ENCODE measurements at places on chromosomes 16 and 17. TPM values are rescaled to one million over a fixed set of nuclear protein-coding genes. Genes with fewer than 3 reads are reported as not detected.

DNA sequence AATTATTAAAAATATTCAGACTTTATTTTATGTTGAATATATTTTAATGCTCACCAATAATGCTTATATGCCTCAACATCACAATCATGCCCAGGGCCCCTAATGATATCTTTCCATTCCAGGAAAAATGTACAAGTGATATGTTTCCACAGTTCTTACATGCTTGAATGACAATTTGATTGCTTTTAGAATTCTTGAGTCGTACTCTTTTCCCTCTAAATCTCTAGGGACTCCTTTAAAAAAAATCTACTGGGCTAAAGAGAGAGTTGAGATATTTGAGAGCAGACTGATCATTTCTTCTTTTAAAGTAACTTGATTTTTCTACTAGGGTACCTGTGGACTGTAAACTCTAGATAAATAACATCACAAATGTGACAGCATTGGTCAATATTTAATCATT is 18.2 kb upstream of the HLF start:
- no peak for DNase-seq

The WNT9B gene
- total RNA-seq: not detected

The ALOX12B gene
- total RNA-seq: not detected

DNA sequence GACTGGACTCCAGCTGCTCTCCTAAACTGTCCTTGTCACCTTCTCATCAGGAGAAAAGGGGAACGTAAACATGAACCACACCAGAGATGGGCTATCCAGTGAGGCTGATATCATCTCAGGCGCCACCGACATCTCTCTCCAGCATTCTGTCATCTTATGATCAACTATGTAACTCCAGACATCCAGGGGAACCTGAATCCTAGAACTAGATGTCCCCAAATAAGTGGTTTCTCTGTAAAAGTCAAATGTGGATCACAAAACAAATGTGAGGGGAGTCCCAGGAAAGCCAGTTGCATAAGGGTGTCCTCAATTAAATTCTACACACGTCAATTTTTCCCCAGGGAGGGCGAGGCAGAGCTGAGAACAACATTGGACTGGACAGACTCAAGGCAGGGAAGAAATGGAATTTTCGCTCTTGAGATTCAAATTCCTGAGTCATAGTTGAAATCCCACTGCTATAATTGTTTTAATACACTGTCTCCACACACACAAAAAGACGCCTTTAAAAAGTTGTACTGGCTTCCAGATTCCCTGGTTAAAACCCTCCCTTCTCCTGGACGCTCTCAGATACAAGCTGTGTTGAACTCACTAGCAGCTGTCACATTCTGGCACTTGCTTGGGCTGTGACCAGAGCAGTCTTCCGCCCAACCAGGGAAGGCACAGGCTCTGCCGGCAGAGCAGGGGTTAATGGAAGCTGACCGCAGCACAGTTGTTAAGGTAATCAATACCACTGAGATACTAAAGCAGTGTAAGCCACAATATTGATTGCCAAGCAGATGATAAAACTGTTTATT is 62.6 kb downstream of the ZFHX3 start:
- no peak for DNase-seq

DNA sequence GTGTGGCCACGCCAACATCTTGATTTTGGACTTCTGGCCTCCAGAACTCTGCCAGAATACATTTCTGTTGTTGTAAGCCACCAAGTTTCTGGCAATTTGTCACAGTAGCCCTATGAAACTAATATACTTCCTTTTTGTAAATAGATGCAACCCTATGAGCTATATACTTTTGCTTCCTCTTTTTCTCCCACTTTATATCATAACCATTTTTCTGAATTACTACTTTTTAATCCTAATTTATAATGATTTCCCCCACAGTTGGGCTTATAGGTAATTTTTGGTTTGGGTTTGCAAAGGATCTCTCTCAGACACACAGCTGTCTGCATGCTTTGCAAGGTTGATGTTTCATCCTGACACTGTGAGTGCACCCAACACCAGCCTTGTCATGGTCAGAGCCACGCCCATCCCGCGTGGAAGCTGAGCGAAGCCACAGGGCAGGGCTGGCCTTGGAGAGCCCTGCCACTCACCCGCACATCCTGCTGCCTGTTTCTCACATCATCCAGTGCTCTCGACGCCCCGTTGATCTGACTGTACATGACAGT is 5.8 kb downstream of the TRIM25 start:
- DNase-seq: no peak

The TNFRSF17 gene
- not detected for total RNA-seq

GRCh38 chr17:50206604-50207293 is 5.3 kb upstream of the COL1A1 start:
- DNase-seq: no peak

GRCh38 chr16:27792486-27793248 is 242.7 kb downstream of the KATNIP start:
- no peak for DNase-seq

DNA sequence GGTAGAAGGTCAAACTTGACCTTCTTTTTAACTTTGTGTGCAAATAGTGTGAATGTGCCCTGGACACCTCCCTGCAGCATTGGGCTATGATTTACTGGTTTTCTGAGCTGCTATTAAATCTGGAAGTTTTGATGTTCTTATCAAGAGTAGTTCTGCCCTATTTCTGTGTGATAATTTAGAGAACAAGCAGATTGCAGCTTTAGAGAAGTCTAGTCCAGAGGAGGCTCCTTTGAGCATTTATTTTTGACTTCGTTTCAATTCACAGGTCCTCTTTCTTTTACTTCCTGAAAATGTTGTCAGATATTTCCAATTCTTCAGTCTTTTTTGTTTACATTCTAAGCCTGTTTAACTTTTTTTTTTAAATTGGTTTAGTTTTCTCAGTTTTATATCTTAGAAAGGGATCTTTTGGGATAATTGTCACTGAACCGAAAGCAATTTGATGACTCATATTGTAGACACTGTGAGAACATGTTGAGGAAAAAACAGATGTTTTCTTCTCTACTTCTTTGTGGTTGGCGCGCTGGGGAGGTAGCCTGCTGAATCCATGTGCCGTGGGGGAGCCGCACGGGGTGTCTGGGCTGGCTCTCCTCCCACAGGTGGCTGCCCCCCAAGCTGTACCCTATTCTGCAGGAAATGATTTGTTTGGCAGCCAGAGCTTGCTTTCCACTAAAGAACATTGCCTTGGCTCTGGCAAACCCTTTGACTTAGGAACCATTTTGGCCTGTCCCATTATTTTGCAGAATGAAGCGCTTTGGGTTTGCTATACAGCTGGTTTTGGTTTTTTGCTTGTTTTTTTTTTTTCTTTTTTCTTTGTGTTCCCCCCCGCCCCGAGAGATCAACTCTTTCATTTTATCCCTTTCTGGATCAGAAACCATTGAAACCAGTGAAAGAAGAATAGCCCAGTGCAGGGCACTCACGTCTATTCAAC is 53.4 kb downstream of the MFSD11 start:
- no peak for DNase-seq

The C16orf86 gene
- 0.85 TPM for total RNA-seq

- DNase-seq: no peak
Observed at GRCh38 chr17:68195667-68196393, 52.0 kb upstream of the AMZ2 start.

GRCh38 chr17:57530508-57530907 is 214.6 kb downstream of the CCDC182 start:
- no peak for DNase-seq

DNA sequence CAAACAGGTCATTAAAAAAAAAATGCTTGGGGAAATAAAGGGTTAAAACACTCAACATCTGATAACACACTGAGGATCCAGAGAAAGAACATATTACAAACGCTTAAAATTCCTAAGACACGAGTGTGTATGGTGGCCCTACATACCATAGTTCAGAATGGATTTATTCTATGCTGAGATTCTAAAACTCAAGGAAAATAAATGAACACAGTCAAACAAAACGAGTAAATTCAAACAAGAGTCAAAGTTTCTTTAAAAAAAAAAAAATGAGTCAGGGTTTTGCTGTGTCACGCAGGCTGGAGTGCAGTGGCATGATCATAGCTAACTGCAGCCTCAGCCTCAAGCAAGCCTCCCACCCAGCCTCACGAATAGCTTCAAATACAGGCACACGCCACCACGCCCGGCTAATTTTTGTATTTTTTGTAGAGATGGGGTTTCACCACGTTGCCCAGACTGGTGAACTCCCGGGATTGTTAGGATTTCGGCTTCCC is 17.4 kb downstream of the CRK start:
- no peak for DNase-seq

The TEKT3 gene
- total RNA-seq: 0.82 TPM

GRCh38 chr16:10988164-10988803 is 43.9 kb downstream of the CLEC16A start:
- no peak for DNase-seq

The KRTAP2-4 gene
- not detected for total RNA-seq

The EME2 gene
- 19.7 TPM for total RNA-seq

The SLC13A5 gene
- total RNA-seq: not detected

DNA sequence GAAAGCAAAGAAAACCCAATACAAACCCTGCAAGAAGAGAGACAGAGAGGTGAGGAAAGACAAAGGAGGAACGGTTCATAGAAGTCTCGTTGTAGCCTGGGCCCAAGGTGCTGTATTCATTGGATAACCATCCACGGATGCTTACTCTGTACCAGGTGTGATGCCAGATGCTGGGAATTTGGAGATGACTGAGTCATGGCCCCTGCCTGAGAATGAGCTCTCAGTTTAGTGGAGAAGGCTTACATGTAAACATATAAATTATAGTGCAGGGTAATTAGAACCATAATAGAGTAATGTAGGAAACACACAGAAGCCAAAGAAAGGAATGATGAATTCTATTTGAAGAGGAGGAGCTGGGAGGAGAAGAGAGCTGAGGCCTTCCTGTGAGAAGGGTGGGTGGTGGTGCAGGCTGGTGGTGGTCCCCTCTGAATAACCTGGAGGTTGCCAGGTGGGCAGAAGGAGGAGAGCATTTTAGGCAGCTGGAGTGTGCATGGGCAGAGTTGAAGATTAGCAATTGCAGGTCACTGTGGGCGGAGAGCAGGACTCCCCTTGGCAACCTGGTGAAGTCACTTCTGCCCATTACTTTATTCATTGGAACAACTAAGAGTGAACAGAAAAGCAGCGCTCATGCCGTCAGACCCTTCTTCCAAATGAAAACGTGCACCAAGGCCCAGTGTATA is 7.7 kb upstream of the ZG16 start:
- DNase-seq: no peak

DNA sequence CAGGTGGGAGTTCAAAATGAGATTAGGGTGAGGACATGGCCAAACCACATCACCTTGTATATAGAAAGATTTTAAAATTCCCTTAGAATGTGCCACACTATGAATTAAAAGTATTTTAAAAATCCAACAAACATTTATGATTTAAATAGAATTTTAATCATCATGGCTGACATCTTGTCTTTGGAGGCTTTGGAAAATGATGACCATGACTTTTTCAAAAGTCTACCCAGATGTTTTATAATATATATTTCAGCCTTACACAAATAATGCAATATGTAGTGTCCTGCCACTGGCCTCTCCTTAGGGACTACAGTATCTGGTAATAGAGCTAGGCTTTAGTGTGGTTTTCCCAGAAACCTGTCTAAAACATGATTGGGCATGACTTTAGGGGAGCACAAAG is 1353.4 kb upstream of the GOT2 start:
- no peak for DNase-seq

The TRAPPC1 gene
- 121 TPM for total RNA-seq

DNA sequence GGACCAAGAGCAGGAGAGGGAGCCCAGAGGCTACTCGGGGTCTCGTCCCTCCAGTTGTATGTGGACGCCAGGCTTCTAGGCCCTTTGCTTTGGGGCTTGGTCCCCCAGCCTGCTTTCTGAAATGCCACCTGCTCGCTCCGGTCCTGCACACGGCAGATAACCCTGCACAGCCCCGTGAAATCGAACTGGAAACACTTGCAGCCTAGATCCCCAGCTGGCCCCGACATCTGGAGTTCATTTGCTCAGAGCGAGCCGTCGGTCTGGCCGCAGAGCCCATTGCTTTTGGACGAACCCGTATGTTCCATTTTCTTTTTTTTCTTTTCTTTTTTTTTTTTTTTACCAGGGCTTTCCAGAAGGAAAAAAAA is 22.9 kb downstream of the C1QTNF1 start:
- peak; percentile 28 for DNase-seq

The CFAP97D1 gene
- not detected for total RNA-seq

- DNase-seq: no peak
Observed at GRCh38 chr17:80791758-80792284, 199.8 kb upstream of the CHMP6 start.

GRCh38 chr16:71882505-71883167 is 1.3 kb downstream of the ZNF821 start:
- DNase-seq: no peak

DNA sequence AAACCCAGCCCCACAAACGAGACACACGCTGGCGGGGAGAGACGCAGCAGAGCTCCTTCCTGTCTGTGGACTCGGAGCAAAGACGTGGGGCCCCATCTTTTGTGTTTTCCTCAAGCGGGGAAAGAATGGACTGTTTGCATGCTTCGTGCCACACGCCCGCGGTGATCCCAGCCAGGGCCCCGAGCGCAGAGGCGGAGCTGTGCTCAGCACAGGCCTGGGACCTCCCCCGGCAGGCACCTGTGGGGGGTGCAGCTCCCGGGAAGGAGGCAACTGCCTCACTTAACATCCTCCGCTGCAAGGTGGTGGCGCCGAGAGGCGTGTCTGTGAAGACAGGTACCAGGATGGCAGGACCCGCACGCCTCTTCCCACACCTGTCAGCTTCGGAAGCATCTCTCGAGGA is 19.1 kb downstream of the TRARG1 start:
- DNase-seq: no peak

DNA sequence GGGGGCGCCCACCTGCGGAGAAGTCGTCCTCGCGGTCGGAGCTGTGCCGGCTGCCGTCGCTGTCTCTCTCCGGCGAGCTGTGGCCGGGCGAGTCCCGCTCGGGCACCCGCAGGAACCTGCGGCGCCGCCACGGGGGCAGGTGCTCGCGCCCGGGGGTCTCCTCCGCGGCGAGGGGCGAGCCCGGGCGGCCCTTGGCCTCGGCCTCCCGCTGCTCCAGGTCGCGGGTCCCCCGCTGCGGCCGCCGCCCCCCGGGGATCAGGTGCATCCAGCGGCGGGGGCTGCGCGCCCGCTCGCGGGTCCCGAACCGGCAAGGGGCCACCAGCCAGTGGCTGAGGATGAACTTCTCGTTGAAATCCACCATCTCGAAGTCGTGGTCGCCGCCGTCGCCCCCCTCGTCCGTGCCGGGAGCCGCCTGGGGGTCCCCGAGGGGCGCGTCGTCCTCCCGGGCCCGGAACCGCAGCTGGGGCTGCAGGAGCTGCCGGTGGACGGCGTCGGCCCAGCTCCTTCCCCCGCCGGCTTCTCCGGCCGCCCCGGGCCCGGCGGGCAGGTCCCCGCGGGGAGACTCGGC is 41.4 kb upstream of the BHLHA9 start:
- no peak for DNase-seq

- peak; percentile 46 for DNase-seq
Observed at GRCh38 chr17:17313350-17313991, 10.3 kb downstream of the NT5M start.

The TCAP gene
- total RNA-seq: 0.64 TPM

GRCh38 chr17:17710728-17711541 is 29.7 kb downstream of the RAI1 start:
- DNase-seq: no peak

- DNase-seq: no peak
Observed at GRCh38 chr17:58875261-58875660, 119.6 kb downstream of the PPM1E start.
